ENCODE measurements at places on chromosomes 1 and 21.

- DNase-seq, result no peak
Measured at GRCh38 chr1:164914208-164914607, 355.2 kb downstream of the PBX1 start.

DNA sequence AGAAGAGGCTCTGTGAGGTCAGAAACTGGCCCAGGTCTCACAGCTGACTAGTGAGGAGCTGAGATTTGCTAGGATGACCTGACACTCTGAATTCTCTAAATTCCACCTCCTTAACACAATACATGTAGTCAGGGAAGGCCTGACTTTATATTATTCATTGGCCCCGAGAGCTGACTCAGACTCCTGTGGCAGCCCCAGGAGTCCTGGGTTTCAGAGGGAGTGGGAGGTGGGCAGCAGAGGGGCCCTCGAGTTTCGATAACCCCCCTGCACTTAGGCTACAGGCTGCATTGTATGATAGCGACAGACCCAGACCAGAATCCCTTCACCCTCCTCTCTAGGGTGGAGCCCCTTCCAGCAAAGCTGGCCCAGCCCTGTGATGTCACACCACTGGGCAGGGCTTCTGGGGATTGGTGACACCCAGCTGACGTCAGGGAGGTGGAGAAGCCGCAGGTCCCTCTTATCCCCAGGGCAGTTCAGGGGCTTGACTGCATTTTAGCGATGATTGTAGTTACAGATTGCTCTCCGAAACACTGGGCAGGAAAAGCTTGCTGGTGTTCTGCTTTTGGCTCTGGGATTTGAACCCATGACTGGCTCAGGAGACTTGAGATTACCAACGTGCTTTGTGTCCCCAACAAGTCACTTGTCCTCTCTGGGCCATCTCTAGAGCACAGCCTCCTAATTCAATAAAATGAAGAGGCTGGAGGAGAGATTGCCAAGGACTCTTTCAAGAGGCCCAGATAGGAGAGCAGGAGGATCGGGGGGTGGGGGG, 17.0 kb upstream of the GPR37L1 start:
- DNase-seq, result no peak

- no peak for DNase-seq
Measured at GRCh38 chr1:44591381-44591780, 82.9 kb downstream of the TMEM53 start.

GRCh38 chr1:16442265-16442664, 1.7 kb downstream of the NECAP2 start:
- no peak for DNase-seq

DNA sequence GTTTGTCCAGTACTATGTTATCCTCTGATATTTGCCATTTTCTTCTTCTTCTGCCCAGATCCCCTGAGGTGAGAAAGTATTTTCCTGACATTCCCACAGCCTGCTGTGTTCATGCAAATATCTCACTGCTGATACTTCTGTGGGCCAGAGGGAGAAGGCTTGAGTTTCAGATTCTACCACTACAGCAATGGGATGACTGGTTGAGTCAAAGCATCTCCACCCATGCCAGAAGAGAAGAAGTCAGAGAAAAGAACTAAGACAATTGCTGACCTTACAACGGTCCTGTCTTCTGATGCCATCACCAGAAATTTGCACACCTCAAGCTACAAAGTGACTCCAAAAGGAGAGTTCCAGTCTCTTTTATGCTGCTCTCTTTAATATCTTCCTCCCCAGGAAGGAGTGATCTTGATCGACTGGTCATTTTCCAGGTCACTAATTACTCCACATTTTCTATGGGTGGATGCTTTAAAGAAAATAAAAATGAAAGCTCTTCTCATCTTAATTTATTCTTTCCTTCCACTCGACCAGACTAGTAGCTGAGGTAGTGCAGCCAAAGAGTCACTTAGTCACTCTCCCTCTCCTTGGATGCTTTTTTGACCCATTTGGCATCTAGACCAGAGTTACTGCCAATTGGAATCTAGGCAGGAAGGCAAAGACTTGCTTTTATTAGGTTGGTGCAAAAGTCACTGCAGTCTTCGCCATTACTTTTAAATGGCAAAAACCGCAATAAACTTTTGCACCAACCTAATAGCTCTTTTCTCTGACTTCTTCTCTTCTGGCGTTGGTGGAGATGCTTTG, 195.1 kb downstream of the PTPRC start:
- DNase-seq, result no peak

GRCh38 chr1:219323426-219323825, 149.7 kb downstream of the LYPLAL1 start:
- no peak for DNase-seq

DNA sequence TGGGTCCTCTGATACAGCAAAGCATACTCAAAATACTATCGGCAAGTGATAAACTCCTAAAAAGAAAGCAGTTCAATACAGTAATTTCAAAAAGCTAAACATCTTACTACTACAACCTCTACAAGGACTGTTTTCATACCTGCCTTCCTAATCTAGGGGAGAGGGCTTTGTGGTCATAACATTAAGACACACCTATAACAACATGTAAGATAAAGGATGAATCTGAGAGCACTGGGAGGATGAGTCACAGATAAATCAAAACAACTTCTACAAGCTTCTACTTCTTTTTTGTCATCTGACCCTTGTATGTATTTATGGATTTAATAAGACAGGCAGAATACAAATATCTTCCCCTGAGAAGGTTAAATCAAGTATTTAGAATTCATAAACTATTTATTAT, 40.0 kb downstream of the LTN1 start:
- DNase-seq, result no peak

- no peak for DNase-seq
Measured at GRCh38 chr1:58447042-58447441, 99.5 kb downstream of the OMA1 start.

GRCh38 chr1:6239950-6240768, 3.8 kb upstream of the HES3 start:
- DNase-seq, result no peak

- DNase-seq, result no peak
Measured at GRCh38 chr1:91682882-91683597, 182.4 kb downstream of the CDC7 start.

DNA sequence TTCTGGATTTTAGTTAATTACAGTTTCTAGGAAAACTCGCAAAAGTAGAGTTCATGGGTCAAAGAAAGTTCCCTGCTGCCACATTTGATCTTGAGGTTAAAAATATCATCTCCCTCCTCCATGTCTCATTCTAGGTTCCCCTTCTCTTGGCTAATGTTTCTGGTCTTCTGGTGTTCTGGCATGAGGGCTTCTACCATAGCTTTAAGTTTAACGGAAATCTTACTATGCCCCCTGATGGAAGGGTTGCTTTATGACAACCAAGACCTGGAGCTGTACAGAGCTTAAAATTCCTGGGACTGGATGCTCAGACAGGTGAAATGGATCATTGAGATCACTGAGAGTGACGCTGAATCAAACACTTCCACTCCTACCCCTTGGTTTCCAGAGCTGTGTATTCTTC, 1881.7 kb downstream of the MRPL39 start:
- DNase-seq, result no peak

DNA sequence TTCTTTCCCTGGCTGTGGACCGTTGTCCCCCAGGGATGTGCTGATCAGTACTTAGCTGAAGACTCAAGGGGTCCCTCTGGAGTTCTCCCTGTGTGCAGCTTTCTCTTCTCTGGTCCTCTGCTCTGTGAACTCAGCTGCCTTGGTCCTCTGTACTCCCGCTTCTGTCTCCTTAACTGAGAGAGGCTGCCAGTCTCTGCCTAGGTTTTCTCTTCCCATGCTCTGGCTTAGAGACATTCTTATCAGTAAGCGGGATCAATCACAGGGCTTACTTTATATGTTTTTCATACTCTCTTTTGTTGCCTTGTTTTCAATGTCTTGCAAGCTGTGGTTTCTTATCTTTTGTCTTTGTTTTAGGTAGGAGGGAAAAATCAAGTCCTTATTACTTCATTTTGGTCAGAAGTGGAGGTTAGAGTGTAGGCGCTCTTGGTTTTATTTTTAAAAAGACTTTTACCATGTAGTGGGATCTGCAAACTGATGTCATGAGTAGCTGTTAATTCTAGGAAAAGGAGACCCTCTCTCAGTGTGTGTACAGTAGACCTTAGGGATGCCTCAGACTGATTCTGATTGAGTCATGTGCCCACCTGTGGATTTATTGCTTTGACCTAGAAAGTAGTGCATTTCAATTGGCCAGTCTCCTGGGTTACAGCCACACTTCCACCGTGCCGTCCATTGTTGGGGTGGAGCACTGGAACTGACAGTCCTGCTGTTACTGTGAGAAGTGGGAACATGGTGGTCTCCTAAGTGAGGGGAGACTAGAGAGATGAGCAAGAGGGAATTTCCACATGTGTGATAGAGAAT, 46.6 kb downstream of the TTC3 start:
- no peak for DNase-seq

DNA sequence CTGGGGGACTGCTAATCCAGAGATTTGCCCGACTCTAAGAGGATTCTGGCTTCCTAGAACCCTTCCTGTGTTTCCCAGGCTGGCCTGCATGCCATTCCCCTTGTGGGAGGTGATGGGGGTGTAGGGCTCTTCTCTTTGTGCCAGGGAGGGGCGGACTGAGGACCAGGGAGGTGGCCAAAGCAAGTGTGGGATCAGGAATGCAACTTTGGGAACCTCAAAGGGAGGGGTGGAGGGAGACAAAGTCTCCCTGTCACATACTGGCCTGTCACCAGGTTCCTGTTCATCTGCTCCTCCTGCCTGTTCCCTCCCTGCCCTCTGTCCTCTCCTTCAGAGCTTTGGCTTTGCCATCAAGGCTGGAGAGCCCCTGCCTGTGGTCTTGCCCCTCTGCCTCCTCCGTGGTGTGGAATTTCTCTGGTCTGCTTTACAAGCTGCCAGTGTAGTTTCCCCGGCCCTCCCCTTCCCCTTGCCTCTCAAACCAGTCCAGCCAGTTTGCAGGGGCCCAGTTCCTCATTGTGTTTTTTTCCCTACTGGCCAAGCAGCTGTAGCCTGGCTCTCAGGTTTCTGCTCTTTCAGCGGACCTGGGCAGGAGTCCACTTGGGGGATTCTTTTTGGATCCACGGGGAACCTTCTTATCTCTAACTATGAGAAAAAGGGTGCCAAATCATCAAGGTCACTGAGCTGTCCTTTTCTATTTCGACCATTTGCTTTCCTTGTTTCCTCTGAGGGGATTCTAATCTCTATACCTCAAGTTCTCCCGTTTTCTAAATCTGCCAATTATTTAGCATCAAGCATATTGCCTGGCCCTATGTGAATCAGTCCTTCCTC, 1.8 kb downstream of the CGN start:
- DNase-seq, result no peak

DNA sequence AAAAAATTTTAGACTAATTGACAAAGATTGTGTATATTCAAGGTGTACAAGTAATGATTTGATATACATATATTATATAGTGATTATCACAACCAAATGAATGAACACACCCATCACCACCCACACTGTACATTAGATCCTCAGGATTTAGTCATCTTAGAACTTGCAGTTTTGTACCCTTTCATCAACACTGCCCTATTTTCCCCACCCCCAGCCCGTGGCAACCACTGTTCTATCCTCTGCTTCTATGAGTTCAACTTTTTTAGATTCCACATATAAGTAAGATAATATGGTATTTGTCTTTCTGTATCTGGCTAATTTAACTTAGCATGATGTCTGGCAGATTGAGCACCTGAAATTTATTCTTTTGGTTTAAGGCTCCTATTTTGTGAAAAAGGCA, 173.6 kb downstream of the IER5 start:
- DNase-seq, result no peak

DNA sequence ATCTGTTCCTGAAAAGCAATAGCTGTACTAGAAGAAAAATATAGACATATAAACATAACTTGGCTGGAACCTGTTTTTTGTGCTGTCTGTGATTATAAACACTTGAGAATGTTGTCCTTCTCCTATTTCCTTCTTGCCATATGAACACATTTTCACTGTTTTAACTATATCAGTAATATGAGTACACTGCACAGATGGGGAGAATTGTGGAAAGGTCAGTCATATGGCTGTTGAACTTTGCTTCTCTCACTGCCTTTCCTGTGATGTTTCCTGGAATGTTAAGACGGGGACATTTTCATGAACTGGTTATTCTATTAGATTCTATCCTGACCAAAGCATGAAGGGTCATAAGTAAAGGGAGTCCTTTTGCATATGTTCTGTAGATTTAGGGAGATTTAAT, 24.9 kb downstream of the HMCN1 start:
- no peak for DNase-seq

DNA sequence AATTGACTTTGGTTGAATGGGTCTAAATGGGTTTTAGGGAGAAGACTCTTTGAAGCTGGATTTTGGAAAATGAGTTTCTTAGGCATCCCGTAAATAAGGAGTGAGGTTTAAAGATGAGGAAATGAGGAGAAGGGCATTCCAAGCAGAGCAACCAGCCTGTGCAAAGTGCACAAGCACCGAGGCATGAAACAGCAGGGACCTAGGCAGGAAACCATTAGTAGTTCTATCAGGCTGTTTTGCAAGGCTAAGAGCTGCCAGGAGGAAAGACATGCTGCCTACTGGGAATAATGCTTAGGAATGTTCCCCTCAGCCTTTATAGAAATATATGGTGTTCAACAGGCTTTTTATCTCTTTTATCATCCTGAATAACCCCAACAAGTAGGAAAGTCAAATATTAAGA, 153.1 kb upstream of the FGGY start:
- DNase-seq, result no peak

- DNase-seq, result no peak
Measured at GRCh38 chr1:181508486-181509165, 25.3 kb downstream of the CACNA1E start.

DNA sequence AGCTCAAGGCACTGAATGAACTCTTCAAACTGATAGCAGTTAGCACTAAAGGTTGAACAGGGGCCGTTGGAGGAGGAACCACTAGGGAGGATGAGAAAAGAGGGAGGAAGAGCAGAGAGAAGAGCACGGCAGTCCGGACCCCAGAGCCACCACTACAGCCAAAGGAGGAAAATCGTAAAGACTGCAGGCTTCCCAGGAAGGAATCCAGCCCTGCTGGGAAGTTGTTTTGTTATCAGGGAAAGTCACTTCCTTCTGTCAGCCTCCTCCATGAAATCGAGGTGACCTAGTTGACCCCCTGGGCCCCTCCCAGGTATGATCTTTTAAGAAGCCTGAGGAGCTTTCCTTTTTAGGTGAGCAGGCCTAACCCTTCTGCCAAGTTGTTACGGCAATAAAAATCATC, 88.2 kb downstream of the PBX1 start:
- DNase-seq, result no peak

DNA sequence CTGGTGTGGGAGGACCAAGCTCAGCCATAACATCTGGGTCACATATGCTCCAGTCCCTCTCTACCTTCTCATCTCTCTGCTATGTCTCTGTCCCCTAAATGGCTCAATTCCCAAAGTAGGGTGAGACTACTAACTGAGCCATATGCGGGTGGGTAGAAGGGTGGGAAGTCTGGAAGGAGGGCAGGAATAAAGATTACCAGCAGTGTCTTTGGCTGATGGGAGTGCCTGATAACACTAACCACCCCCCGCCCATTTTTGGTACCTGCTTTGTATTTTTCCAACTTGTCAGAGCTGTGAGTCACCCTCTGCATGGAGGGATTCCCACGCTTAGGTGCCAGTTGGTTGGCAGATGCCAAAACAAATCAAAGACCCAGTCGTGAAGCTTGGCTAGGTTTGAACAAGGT, 14.9 kb upstream of the SSBP3 start:
- no peak for DNase-seq

GRCh38 chr1:30425046-30425445, 298.3 kb downstream of the MATN1 start:
- DNase-seq, result no peak

Data from SIG-M5 (cell line).